ENCODE measurements at places on chromosomes 4 and X.
A peak's percentile ranks its signal among the peaks of the same experiment; 100 is the strongest.

GRCh38 chr4:146073517-146073916 lies 102.0 kb upstream of the LSM6 start:
- no peak for DNase-seq

DNA sequence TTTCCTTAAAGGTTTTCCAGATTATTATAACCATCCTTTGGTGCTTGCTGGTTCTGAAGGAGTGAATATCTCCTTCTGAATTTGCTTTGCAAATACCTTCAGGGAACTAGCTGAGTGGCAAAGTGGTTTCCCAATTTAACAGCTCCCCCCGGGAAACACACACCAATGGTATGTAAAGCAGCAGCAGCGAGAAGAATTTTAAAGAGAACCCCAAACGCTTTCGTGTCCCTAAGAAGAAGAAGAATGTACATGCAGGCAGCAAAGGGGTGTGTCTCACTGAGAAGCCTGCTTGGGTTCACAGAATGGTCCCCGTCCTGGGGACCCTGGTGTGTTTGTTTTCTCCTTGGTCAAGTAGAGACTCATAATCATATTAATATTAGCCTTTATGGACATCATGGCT lies 4.2 kb upstream of the AKAP17A start:
- peak; percentile 65 for DNase-seq

DNA sequence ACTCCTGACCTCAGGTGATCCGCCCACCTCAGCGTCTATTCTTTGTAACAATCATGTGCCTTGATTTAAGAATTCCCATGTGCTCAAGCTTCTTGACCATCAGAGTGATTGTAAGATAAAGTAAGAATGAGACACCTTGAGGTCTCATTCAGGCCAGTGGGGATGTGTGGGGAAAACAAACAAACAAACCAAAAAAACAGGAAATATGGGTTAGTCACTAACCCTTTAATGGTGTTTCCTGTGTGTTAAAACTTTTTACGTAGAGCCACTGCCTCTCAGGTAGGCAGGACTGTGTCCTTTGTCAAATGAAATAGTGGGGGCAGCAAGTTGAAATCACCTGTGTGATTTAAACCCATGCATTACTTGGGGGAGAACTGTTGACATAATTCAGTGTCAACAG lies 91.5 kb upstream of the DHRSX start:
- no peak for DNase-seq

- no peak for DNase-seq
These were observed 157.7 kb downstream of the PAPSS1 start for GRCh38 chr4:107562316-107562715.

DNA sequence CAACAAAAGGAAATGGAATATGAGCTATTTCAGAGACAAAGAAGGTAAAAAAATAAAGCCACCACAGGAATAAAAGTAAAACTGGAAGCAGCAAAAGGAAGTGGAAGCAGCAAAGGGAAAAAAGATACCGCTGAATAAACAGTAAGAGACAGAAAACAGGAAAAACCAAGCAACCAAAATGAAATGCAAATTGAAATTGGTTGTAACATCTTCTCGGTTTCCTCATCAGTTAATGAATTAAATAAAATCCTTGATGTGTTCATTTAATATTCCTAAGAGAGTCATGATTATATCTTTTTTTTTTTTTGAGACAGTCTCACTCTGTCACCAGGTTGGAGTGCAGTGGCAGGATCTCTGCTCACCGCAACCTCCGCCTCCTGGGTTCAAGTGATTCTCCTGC lies 132.8 kb downstream of the DLG3 start:
- DNase-seq, result no peak

GRCh38 chr4:25955705-25956104 lies 41.7 kb downstream of the SMIM20 start:
- no peak for DNase-seq

- no peak for DNase-seq
These were observed 181.7 kb upstream of the TBC1D9 start for GRCh38 chr4:140937866-140938265.

- peak; percentile 43 for DNase-seq
These were observed 120.5 kb downstream of the CAMK2D start for GRCh38 chr4:113641025-113641431.

DNA sequence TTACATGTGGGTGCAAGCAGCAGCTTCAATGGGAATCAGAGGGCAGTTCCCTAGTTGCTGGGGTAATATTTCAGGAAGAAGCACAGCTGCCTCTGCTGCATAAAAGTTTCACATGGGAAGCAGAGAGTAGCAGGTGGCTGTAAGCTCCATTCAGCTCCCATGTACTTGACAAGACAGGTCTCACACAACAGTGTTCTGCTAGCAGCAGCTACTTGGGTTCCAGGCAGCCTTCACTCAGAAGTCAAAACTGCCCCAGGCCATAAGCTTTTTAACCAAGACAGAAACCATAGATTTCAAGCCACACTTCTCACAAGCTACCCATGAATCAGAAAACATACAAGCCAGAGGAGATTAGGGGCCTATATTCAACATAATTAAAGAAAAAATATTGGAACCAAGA lies 41.4 kb upstream of the SPIN2A start:
- no peak for DNase-seq

GRCh38 chr4:173237152-173237551 lies 68.5 kb downstream of the GALNT7 start:
- DNase-seq, result no peak

DNA sequence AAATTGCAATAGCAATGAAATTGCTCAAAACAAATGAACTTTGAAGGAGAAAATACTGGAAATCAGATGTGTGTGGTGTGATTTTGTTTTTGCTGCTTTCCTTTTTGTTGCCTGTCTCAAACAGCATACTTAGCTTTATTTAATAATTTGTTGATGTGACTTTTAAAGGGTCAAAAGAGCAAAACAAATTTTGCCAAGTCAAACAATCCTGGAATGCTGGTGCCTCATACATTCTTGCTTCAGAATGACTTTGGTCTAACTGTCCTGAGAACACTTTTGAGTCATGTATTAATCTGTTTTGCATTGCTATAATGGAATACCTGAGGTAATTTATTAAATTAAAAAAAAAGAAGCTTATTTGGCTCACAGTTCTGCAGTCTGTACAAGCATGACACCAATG lies 3.4 kb downstream of the PF4V1 start:
- DNase-seq, result no peak

DNA sequence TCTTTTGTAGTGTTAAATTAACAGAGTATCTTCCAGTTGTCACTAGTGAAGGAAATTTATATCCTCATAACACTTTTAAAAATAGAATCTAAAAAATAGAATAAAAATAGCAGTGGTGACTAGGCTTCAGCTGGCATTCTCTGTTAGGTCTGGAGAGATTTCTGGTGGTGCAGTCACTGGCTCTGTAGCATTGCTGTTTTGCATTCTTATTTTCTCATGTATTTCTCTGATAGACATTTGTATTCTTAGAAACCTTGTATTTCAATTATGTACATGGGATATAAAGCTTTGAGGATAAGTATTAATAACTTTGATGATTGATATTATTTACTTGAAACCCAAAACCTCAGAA lies 87.6 kb downstream of the TMEM131L start:
- no peak for DNase-seq

GRCh38 chr4:73891739-73892405 lies 22.7 kb downstream of the CXCL1 start:
- no peak for DNase-seq

- peak; percentile 26 for DNase-seq
These were observed 45.7 kb downstream of the GPAT3 start for GRCh38 chr4:83581411-83582288.

DNA sequence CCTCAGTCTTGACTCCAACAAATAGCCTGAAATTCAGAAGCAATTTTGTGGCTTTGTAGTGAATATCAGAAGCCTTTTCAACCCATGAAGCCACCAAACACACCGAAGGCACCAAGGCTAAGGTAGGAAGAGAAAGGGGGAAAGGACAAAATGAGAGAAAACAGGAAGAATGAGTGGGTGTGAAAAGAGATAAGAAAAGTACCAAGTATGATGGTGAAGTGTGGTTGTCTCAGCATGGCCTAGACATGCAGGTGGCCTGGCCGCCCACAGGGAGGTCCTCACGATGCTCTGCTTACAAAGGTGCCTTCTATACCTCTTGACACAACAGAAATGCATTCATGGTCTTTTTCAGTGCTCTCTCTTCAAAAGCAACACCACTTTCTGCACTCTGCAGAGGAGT lies 34.9 kb downstream of the ACSL1 start:
- no peak for DNase-seq

DNA sequence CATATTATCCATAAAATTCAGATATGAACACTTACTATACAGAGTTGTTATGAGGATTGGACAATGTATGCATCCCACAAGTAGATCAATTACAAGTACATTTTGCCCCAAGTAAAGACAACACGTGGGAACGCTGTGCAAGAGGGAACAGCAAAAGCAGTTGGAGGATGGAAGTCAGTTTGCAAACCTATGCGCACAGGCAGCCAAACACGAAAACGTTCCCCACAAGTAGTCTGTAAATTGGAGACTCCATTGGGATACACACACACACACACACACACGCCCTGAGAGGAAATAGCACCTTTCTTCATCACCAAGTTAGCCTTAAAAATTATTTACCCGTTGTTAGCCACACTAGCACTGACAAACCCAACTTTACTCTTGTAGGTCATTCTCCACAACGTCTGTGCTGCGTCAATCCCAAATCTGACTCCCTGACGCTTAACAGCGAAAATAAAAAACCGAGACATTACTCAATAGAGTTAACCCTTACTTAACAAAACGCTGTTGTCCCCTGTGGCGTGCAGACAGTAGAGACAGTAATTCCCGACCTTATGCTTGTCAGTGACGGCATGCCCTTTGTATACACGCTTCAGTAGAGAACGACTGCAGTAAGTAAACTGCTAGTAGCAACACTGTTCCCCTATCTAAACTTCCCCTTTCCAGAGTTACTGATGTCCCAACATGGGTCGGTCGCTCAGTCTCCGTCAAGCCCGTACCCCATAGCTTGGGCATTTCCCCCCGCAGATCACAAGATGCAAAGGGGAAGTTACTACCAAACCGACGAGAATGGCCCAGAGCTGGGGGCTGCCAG lies 730 bp downstream of the MANBA start:
- peak; percentile 90 for DNase-seq

DNA sequence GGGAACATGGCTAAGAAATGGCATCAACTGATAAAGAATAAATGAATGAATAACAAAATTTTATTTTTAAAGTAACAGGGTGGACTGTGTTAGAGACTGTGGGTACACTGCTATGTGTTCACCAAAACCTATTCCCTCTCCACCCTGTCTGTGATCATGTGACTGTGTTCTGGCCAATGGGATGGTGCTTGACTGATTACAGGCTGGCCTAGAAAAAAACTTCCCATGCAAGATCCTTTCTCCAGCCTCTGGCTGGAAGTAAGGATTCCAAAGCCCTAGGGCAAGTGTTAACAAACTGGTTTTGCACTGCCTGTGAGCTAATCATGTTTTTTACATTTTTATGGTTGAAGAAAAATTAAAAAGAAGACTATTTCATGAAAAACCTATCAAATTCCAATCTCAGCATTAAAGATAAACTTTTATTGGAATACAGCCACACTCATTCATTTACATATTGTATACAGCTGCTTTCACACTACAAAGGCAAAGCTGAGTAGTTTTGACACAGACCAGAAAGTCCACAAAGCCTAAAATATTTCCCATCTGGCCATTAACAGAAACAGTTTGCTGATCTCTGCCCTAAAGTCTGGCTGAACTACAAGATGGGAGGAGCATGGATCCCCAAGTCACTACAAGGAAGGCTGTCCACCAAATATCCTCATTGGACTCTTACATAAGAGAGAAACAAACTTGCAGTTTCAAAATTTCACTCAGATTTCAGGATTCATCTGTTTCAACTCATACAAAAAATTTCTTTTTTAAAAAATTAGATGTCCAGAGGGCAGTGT lies 133.2 kb downstream of the ARHGAP6 start:
- no peak for DNase-seq

- DNase-seq, result no peak
These were observed 22.9 kb upstream of the STPG2 start for GRCh38 chr4:98166025-98166730.

GRCh38 chrX:43881410-43882293 lies 598 bp downstream of the MAOB start:
- DNase-seq, result no peak

DNA sequence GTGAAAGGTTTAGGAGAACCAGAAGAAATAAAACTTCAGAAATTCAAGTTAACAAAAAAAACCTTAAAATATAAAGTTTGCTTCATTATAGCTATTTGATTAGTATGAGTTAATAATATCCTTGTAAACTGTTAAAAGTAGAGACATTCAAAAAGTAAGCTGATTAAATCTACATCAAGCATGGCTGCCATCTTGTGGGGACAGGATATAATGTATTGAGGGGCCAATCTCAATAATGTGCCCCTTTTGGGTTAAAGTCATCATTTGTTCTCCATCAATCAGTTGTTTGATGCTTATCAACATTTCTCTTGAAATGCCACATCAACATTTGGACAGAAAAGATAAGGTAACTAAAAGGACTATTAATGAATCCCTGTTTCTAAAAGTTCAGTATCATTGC lies 4.6 kb upstream of the GRID2 start:
- DNase-seq, result no peak

GRCh38 chr4:151801547-151802516 lies 41.0 kb upstream of the GATB start:
- peak; percentile 49 for DNase-seq

DNA sequence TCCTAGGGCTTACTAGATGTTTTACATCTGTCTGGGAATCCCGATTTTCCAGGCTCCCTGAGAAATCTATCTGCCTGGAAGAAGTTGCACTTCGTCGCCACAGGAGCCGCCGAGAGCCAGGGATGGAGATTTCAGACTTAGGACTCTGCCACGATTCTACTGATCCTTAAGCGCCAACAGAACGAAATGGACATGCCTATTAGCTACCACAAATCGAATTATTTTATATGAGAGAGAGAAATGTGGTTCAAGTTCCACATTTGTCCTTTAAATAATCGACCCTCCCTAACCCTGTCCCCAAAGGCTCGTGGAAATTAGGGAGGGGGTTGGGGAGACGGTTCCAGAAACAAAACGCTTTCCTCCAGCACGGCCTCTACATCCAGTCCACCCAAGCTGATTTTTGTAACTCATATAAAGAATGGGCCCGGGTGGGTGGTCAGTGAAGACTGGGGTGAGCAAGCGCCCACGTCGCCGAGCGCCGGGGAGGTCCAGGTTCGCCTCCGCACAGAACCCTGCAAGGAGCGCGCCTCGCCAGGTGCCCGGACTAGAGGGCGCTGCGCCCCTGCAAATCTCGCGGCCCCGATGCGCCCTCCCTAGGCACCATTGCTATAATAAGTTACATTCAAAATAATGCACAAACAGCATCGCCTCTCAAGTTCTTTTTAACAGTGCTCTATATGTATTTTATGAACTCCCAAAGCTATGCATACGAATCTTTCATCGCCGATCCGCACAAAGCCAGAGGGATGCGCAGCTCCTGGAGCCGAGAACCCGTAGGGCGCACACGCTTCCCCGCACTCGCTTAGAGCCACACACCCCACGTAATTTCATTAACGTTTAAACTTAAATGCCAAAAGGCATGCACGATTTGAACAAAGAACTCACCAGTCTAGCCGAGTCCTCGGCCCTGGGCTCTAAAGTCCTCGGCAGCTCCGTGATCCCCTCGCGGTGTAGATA lies 2.1 kb upstream of the FAT1 start:
- DNase-seq, result no peak
